IPS DF 6.9 (cell line): ENCODE measurements at places on chromosomes 12 and 14.

DNA sequence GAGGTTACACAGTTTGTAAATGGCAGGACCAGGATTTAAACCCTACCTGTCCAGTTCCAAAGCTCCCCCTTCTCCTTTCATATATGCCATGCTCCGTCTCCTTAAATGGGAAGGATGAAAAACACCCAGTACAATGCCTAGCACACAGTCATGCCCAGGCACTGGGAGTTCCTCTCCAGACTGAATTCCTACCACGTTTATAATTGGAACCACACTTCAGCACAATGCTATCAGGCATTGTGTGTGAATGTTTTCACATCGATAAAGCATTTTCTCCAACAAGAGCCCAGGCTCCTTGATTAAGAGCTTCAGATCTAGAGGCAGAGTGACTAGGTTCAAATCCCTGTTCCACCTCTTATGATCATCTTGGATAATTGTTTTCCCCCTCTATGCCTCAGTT, 2.7 kb upstream of the NUAK1 start:
- DNase-seq, result no peak

DNA sequence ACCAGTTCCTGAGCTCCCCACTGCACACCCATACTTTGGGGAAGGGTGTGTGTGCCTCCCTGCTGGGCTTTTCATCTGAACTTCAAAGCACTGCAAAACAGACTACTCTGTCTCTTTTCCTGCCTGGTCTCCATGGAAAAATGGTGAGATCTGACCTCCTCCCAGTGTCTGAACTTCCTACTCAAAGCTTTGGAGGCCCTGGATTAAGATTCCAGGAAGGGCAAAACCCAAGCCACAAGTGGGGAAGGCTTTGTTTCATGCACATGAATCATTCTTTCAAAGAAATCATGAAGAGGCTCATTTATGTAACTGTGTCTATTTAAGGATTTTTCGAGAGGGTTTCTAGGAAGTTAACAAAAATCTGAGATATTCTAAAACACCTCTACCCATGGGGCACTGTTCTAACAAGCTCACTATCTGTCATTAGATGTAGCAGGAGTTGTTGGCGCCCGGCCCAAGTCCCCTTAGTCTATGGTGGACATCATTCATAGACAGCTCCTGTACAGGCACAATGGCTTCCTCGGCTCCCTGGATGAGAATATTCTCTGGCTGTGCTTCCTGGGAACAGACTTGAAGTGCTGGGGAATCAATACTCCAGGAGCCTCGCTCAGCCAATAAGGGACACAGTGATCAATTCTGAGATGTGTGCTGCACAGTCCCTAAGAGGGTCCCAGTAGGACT, 224.0 kb downstream of the KTN1 start:
- no peak for DNase-seq

DNA sequence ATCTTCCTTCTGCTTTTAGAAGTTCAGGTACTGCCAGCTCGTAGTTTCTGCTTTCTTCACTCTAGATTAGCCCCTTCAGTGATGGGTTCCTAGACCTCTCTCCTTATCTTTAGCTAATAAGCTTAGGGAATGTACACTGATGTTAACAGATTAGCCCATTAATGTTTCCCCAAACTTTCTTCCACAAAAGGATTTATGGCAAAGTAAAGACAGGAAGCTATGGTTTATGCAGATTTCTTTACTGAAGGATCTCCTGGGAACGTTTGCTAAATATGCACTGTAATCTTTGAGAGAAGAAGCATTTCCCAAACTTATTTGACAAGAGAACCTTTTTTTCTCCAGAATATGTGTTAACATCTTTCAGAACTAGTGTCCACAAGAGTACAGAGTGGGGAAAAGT, 4.2 kb downstream of the SOCS4 start:
- DNase-seq, result no peak

DNA sequence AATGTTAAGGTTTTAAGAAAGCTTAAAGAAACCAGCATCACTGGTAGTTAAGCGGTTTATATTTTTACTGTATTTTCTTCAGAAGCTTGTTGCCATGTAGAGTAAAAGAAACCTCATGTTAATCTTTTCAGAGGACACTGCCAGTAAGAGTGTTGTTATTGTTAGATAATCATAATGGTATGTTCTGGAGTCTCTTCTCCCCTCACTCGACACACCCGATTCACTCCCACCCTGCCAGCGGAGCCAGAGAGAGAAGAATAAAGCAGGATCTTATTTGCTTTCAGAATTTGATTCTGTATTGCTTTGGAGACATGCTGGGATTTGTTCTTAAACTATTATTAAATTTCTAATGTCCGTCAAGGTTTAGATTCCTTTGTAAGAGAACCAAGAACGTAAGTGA, 113.7 kb downstream of the SAMD4A start:
- DNase-seq, result no peak

DNA sequence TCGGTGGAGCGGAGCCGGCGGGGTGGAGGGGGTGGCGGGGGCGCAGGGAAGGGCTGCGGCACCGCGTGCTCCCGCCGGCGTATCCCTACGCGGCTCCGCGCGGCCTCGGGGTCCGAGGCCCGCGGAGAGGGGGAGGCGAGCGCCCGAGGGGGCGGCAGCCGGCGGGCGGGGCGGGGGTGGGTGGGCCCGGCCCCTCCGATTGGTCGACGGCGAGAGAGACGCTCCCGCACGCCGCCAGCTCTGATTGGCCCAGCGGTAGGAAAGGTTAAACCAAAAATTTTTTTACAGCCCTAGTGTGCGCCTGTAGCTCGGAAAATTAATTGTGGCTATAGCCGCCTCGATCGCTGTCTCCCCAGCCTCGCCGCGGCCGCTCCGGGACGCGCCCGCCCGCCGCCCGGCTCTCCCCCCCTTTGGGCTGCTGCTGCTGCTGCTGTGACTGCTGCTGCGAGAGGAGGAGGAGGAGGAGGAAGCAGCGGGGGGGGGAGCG, at the start of gene FOXG1:
Gene FOXG1, plus strand, starts transcription at position 319 of the 487 bp plus-strand sequence. CDS start 493 bp downstream, outside the sequence.
- no peak for DNase-seq

DNA sequence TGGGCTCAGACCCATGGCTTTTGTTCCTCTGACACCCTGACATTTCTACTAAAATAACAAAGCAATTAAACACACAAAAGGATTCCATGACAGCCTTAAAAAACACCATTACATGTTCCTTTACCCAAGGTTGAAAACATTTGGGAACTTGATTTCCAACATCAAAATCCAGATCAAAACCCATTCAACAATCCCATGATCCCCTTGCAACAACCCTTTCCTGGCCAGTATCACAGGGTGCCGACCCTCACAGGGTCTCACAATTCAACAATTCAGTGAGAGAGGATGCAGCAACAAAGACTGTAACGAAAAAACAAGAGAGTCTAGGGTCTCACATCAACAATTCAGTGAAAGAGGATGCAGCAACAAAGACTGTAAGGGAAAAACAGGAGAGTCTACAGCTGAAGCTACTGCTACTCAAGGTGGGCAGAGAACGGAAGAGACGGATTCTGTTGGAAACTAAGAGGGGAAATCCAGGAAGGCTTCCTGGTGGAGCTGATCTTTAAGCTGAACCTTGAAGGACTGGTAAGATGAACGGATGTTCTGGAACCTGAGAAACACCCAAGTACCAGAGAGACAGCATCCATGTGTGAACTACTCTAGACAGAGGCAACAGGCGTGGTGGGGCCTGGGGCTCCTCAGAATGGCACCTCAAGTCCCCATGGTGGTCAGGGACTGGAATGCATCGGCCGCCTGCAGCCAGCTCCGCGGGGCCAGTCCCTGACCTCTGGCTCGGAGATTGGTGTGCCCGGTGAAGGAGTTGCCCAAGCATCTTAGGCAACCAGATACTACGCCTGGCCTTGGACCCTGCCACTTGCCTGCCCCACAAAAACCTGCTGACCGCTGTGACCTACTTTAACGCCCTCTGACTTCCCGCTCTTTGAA, 22.7 kb upstream of the ZFP36L1 start:
- no peak for DNase-seq

- no peak for DNase-seq
Observed at GRCh38 chr14:50953502-50953901, 9.2 kb upstream of the PYGL start.

- no peak for DNase-seq
Observed at GRCh38 chr14:104698688-104699425, 9.4 kb downstream of the INF2 start.

DNA sequence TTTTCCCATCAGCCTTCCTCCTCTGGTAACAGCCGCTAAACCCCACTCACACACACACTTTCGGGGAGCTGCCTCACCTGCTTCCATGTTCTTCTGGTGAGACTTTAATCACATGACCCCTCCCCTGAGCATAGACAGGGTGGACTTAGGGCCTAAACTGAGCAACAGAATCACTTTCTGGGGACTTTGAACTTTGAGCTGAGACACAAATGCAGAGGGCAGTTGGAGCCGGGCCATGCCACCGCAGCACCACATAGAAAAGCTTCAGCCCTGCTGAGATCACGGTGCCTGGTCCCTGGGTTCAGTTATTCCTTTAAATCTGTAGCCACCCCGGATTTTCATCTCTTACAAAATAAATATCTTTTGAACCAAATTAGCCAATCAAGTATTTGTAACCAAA, 18.4 kb upstream of the MAP3K9 start:
- no peak for DNase-seq

DNA sequence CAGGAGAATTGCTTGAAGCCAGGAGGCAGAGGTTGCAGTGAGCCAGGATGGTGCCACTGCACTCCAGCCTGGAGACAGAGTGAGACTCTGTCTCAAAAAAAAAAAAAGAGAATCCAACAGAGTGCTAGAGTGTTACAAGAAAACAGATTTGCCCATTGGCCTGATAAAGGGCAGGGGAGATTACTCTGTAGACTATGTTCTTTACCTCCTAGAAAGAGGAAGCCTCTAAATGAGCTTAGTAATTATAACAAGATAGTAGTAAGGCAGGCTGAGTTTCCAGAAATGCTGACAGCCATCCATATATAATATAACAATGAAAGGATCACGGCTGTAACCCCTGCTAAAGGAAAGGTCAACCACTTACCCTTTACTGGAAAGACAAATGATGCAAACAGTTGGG, 24.4 kb downstream of the AK7 start:
- no peak for DNase-seq

GRCh38 chr12:67034110-67034879, 234.9 kb upstream of the CAND1 start:
- DNase-seq, result no peak

GRCh38 chr14:99137913-99138571, 134.0 kb downstream of the BCL11B start:
- DNase-seq, result no peak

- no peak for DNase-seq
Observed at GRCh38 chr14:96852823-96853422, 55.7 kb downstream of the VRK1 start.

DNA sequence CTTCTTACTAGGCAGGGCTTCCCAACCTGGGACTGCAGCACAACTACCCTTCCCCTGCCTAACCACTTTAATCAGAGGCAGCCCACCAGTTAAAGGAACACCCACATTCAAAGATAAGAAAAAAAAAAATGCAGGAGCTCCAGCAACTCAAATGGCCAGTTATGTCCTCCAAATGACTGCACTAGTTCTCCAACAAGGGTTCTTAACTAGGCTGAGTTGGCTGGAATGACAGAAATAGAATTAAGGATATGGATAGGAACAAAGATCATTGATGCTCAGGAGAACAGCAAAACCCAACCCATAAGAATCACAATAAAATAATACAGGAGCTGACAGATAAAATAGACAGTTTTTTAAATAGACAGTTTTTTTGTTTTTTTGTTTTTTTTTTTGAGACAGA, 154.2 kb downstream of the PLCZ1 start:
- no peak for DNase-seq

DNA sequence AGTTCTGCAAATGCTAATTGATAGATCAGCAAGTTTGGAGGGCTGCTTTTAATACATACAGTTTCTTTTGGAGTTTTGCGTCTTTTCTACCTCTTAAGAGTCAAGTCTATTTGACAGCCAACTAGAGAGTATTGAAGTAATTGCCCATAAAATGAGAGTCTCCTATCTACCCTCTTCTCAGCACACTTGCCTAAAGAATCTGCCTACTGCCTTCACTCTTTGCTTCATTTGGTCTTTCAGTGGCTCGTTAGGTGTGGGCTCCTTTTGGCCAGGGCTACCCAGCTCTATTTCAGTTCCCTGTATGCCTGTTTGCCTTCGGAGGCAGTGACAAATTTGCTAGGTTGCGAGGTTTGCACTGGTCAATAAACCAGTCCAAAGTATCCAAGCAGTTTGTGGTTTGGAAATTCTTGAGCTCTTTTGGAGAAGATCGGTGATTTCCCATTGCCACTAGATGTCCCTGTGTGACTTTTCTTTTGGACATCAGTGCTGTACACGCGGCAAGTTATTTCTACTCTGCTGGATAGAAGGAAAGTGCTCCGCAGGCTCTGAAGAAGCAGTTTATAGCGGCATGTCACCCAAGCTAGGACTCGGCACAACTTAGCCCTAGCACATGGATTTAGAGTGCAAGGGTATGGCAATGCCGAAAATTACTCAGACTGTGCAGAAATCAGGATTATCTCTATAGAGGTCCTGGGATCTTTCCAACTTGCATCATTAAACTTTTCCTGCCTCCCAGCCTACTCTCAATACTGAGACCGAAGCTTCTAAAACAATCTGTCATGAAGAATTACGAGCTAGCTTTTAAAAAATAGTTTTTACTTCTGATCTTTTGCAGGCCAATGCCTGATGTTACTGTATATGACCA, 38.6 kb downstream of the MGST1 start:
- peak; percentile 37 for DNase-seq
